Hypothalamus (tissue), 51 donors: ENCODE measurements at places on chromosomes 2 and 18.

- no peak for DNase-seq
Measured at GRCh38 chr2:74504591-74504990, 2.9 kb downstream of the PCGF1 start.

DNA sequence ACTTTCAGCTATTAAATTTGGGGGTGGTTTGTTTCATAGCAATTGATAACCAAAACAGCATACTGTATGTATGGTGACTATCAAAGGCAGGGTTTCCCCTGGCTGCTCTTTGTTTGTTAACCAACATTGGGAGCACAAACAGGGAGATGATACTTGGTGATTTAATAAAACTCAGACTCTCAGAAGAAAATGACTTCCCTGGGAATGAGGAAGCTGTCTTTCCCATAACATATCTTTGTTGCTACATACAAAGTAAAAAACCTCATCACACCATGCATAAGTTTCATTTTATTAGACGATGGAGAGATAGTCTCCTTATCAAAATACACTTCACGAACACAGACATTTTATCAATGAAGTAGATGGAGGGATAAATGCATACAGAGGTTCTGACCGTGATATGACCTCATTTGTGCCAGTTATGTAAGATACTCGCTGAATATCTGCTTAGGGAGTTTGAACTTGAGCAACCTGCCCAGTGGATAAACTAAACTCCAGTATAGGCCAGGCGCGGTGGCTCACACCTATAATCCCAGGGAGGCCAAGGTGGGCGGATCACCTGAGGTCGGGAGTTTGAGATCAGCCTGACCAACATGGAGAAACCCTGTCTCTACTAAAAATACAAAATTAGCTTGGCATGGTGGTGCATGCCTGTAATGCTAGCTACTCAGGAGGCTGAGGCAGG lies 3.8 kb upstream of the NFE2L2 start:
- no peak for DNase-seq

- no peak for DNase-seq
Measured at GRCh38 chr2:146079216-146079615, 1559.3 kb upstream of the ZEB2 start.

- DNase-seq = no peak
Measured at GRCh38 chr2:207229161-207229560, 63.4 kb upstream of the KLF7 start.

DNA sequence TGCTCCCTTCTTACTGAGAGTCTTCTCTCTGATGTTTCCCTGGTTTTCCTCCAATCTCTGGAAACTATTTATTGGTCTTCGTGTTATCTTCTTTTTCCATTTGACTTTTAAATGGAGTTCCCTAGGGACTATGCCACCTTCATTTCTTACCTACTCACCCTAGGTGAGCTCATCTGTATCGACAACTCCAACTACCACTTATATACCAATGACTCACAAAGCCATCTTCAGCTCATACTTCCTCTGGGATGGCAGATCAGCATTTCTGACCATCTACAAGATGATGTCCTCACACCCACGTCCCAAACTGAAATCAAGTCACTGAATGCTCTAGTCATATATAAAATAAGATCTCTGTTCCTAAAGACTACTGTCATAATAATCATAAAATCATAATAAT lies 40.6 kb downstream of the CFAP210 start:
- DNase-seq = no peak

DNA sequence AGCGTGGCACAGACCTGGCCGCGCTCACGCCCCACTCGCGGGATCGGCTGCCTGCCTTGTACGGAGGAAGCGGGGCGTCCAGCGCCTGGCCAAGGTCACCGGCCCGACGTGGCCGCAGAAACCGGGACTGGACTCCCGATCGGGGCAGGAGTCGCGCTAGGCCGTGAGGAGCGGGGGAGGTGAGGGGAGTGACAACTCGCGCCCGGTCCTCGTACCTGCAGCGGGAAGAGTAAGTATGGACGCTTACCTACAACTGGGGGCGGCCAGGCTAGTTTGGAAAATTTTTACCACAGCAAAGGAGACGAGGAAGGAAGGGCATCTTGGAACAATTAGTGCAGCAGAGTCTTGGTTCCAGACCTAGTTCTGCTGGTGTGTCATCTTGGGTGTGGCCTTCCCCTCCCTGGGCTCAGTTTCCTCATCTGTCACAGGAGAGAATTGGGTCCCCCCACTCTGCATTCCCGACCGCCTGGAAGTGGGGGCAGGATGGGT lies 693 bp downstream of the UBE2F start:
- DNase-seq = no peak
